ENCODE measurements at places on chromosomes 4 and X. TPM values are rescaled to one million over a fixed set of nuclear protein-coding genes. Genes with fewer than 3 reads are reported as not detected.

Gene JADE3
- total RNA-seq = 6.1 TPM

Gene PASD1
- total RNA-seq = not detected

Gene CFP
- 0.26 TPM for total RNA-seq

Gene SAGE1
- total RNA-seq = not detected

Gene NLGN4X
- total RNA-seq = 0.13 TPM

Gene LGI2
- not detected for total RNA-seq

Gene ARHGAP6
- total RNA-seq = under 0.01 TPM

Gene MTNR1A
- total RNA-seq = 0.38 TPM

Gene EGF
- 1.1 TPM for total RNA-seq

Gene PRSS12
- total RNA-seq = 24.2 TPM

Gene S100G
- not detected for total RNA-seq

Gene PAGE4
- total RNA-seq = not detected

Gene COL4A5
- 63.1 TPM for total RNA-seq

Gene HSFX1
- total RNA-seq = 0.53 TPM

Gene ASB5
- not detected for total RNA-seq

Gene TEX13B
- not detected for total RNA-seq

Gene TEX13D
- total RNA-seq = not detected

Gene CXCL11
- not detected for total RNA-seq

Gene CENPE
- total RNA-seq = 1.3 TPM

Gene XAGE2
- total RNA-seq = not detected

Gene CDS1
- 28.2 TPM for total RNA-seq

Gene ZRSR2
- total RNA-seq = 7.2 TPM

Gene UGT2B11
- total RNA-seq = not detected

Gene RTL5
- not detected for total RNA-seq

Gene GABRQ
- under 0.01 TPM for total RNA-seq

Gene FDCSP
- not detected for total RNA-seq

Gene PCDH18
- total RNA-seq = under 0.01 TPM

Gene SLIT2
- total RNA-seq = 0.79 TPM

Gene AIMP1
- total RNA-seq = 27.4 TPM

Gene CSAG3
- not detected for total RNA-seq

Gene RTL3
- total RNA-seq = not detected

Gene FRMD7
- not detected for total RNA-seq

Gene NRK
- not detected for total RNA-seq

Gene BEND2
- not detected for total RNA-seq

Gene PDGFRA
- 2.1 TPM for total RNA-seq

Data from bronchial epithelial cell (primary cell).